Activated CD4-positive, alpha-beta T cell treated with anti-CD3 and anti-CD28 coated beads, Interleukin-2, amount 10 ng/mL, durations not matched to agents 7 days and 5 days (primary cell): ENCODE measurements at places on chromosomes 12 and 14.

DNA sequence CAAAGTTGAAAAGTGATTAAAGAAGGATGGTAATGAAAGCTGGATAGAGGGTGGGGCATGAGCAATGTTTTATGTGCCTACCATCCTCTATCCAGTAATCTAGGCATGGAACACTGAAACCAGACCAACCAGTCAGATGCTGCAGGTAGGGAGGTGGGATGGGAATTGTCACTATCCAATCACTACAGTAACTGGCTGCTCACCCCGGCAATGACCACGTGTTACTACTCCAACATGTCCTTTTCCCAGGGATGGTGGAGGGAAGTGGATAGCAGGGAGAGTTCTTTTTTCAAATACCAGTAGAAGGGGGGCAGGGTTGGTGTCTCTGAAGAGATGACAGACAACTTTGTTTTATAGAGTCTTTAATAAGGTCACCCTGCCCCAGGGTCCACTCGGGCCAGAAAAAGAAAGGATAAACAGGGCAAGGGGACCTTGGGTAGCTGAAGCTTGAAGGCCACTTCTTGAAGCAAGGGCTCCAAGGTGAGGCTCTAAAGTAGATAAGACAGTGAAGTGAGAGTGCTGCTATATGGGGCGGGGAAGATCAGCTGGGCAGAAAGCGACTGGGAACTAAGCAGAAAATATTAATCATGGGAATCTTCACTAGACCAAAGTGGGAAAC is 14.7 kb upstream of the CDH24 start:
- no peak for DNase-seq

DNA sequence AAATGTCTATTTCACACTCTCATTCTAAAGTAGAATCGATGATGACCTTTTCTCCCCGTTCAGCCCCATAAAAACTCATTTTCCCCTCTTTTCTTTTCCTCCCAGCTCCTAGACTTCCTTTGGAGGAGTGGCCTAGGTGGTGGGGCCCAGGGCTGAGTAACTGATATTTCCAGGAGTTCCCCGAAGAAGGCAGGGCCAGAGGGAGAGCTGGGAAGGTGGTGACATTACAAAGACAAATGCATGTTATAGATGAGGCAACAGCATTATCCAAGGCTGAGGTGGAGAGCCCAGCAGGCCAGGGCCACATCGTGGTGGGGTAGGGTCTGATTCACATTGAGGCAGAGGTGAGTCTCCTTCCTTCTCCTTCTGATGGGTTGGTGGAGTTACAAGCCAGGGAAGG is 22.2 kb upstream of the HDAC7 start:
- DNase-seq, result no peak

- DNase-seq, result no peak
Observed at GRCh38 chr12:31002999-31003398, 70.7 kb upstream of the DDX11 start.

DNA sequence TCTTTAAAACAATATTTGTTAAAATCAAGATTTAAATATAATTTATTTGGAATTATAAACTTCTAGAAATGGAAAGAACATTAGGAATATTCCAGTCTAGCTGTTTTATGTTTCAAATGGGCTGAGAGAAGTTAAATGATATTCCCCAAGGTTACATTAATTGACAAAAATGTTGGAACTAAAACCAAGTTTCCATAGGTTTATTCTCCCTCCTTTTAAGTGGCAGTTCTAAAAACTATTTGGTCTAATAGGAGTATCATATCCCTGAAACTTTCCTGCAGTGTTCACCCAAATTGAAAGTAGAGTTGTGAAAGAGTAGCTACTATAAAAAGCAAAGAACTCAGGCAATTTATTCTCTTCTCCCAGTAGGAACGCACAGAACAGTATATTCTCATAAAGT is 1185.5 kb downstream of the LRFN5 start:
- no peak for DNase-seq

GRCh38 chr12:96879301-96879700 is 27.8 kb upstream of the NEDD1 start:
- no peak for DNase-seq

DNA sequence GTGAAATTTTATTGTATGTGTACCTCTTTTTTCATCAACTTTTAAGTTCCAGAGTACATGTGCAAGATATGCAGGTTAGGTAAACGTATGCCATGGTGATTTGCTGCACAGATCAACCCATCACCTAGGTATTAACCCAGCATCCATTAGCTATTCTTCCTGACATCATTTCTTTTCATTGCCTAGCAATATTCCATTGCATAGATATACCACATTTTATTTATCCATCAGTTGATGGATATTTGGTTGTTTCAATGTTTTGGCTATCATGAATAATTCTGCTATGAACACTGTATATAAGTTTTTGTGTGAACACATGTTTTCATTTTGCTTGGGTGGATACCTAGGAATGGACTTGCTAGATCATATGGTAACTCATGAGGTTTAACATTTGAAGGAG is 439.9 kb upstream of the SOX5 start:
- DNase-seq, result no peak

GRCh38 chr14:53338192-53338591 is 185.1 kb upstream of the DDHD1 start:
- DNase-seq, result no peak

DNA sequence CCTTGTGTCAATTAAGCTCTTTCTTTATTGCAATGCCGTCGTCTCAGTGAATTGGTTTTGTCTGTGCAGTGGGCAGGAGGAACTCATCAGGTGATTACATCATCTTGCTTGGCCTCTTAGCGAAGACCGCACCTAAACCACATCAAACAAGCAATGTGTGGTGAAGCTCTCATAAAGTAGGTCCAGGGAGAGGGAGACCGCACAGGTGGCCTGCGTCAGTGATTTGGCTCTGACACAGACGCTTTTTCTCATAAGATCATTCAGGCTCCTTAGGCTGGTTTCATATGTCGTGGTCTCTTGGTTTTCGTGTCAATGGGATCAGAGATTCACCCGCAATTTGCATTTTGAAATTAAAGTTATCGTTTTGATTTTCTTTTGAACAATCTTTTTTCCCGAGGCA is 6.7 kb upstream of the TESC start:
- DNase-seq, result peak; percentile 20

DNA sequence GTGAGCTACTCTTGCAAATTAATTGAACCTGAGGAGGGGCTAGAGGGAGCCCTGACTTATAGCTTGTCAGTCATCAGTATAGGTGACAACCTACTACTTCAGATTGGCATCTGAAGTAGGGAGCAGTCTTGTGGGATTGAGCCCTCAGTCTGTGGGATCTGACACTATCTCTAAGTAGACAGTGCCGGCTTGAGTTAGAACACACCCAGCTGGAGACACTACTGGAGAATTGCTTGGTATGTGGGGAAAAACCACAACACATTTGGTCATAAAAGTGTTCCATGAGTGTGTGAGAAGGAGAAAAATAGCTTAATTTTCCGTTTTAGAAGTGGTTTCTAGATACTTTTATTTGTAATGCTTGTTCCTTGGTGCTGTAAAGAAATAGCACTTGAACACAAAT is 30.5 kb upstream of the DDHD1 start:
- DNase-seq, result no peak

- DNase-seq, result no peak
Observed at GRCh38 chr14:78586681-78587080, 416.5 kb downstream of the NRXN3 start.

- no peak for DNase-seq
Observed at GRCh38 chr12:126898562-126898961, 1368.4 kb upstream of the TMEM132C start.

DNA sequence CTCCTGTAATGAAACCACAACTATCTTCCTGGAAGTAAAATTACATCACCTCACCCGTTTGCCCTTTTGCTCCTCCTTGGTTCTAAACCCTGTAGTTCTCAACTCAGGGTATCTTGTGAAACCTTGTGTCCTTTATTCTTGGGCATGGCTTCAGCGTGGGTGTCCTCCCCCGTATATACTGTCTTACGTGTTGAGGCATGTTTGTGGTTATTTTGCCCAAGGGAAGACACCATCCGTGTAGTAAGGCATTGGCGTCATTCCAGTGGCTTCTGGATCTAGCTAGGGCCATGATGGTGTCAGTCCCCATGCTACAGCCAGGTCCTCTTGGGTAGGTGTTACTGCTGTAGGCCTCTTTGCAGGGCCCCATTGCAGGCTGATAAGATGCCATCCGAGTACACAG is 115.4 kb downstream of the ZFP36L1 start:
- no peak for DNase-seq

- DNase-seq, result no peak
Observed at GRCh38 chr14:52898496-52898895, 52.4 kb downstream of the FERMT2 start.

GRCh38 chr12:10395390-10395998 is 5.7 kb upstream of the KLRK1 start:
- DNase-seq, result no peak

GRCh38 chr14:53355581-53356112 is 202.5 kb upstream of the DDHD1 start:
- DNase-seq, result no peak

GRCh38 chr14:89805501-89805900 is 149.0 kb downstream of the EFCAB11 start:
- DNase-seq, result no peak

DNA sequence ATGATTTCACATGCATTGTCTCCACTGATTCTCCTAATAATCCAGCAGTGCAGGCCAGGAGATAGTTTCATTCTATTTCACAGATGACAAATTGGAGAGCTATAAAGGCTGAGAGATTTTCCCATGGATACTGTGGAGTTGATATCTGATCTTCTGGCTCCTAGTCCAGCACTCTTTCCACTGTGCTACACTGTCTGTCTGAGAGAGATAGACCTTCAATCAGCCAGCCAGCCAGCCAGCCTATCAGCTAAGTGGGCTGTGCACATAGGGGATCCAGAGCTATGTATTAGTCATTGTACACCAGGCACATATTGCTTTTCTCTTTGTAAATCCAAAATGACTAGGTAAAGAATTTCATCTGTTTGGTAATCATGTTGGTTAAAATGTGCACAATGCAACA is 91.8 kb upstream of the ATP2B1 start:
- DNase-seq, result no peak

DNA sequence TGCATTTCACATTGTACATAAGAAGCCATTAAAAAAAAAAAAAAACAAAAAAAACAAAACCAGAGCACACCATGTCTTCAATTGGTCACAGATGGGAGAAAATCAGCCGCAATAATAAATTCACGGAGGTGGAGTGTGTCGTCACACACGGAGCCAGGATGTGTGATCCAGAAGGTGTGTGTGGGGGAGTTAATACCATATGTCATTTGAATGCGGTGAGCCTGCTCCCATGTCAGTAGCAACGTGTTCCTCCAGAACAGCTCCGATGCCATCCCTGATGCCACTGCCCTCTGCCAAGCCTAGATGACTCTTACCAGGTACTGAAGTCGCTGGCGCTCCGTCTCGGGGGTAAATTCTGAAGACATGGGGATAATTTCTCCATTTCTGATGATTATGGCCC is 197.8 kb downstream of the PPM1H start:
- DNase-seq, result no peak

DNA sequence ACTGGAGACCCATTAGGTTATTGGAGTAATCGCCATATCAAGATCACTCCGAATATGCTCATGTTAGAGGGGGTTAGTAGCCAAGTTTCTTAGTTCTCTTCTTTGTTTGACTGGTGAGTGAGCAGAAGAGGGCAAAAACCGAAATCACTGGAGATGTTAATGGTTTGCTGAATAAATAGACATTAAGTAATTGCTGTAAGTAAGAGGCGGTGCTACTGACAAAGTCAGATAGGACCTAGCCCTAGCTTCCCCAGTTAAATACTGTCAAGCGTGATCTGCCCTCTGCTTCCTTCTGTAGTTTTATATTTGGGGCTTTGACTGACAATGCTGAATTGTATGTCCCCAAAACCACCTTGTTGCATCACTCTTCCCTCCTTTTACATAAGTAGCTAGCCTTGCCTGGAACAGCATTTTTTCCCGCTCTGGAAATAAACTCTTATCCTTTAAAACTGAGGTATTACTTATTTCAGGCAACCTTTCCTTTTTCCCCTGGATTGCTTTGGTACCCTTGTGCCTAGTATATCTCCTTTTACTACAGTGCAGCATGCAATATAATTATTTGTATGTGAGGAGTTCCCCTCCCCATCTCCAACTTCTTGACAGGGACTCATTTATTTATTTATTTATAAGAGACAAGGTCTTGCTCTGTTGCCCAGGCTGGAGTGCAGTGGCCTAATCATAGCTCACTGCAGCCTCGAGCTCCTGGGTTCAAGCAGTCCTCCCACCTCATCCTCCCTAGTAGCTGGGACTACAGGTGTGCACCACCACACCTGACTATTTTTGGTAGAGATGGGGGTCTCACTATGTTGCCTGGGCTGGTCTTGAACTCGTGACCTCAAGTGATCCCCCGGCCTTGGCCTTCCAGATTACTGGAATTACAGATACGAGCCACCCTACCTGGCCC is 1.4 kb downstream of the SNRPF start:
- no peak for DNase-seq

DNA sequence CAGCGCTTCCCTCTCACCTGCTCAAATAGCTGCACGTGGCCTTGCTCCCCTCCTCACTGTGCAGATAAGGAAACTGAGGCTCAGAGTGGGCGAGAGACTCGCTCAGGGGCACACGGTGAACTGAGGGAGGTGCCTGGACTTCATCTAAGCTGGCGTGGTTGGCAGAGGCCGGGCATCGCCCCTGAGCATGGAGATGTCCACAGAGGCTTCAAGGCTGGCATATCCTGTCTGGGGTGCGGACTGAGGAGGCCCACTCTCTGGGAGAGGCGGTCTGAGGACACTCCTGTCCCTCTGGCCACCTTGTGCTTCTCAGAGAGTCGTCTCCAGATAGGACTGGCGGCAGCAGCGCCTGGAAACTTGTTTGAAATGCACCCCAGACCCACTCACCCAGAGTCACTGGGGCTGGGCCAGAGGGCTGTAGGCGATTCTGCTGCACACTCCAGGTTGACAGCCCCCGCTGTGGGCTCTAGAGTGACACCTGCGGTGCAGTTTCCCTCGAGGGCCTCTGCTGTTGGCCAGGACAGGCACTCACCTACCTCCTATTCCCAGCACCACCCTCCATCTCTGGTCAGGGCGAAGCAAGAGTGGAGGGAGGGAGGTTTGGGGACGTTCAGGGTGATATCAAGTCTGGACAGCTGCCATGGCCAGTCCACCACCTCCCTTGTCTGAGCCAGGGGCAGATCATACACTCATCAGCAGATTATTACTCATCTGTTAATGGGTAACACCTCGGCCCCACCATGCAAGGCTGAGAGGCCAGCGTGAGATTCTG is 11.2 kb upstream of the LBHD2 start:
- no peak for DNase-seq

- peak; percentile 40 for DNase-seq
Observed at GRCh38 chr14:93956514-93957332, 19.6 kb downstream of the ASB2 start.

DNA sequence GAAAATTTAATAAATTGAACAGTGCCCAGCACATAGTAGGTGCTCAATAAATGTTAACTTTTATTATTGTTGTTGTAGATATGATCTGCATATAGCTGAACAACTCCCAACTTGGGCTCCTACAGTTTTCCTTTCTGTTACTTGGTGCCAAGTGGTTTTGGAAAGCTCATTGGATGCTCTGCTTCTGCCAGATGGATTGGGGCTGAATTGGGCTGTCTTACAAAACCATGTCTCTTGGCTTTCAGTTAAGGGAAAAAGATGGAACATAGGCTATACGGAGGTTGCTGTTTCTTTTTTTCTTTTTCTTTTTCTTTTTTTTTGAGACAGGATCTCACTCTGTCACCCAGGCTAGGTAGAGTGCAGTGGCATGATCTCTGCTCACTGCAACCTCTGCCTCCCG is 140.7 kb upstream of the PWP1 start:
- DNase-seq, result no peak

GRCh38 chr12:6526201-6526600 is 8.1 kb upstream of the GAPDH start:
- DNase-seq, result no peak
